ENCODE measurements at places on chromosomes 16 and 17. TPM values are rescaled to one million over a fixed set of nuclear protein-coding genes. Genes with fewer than 3 reads are reported as not detected.

- DNase-seq, result no peak
- no peaks in the 10 kb centered on the region for H3K4me1 ChIP-seq
- H3K4me3 ChIP-seq, result no peak overlapping the region
- H3K27me3 ChIP-seq, result no peaks in the 10 kb centered on the region
Measured at GRCh38 chr16:35743101-35743692, 2283.8 kb downstream of the TP53TG3F start.

KCNG4 gene
- not detected for total RNA-seq

DNA sequence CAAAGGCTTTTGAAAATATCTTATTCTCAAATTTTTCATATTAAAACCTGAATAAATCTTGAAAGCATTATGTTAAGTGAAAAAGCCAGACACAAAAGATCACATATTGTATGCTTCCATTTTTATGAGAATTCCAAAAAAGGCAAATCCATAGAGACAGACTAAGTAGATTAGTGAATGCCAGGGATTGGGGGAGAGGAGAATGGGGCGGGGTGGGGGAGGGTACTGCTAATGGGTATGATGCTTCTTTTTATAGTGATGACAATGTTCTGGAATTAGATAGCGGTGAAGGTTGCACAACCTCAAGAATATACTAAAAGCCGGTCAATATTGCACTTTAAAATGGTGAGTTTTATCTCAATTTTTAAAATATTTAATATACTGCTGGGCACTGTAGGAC is 44.0 kb downstream of the XPO6 start:
- H3K36me3 ChIP-seq, result peaks cover 48% of the 10 kb centered on the region
- no peaks in the 10 kb centered on the region for H3K27me3 ChIP-seq
- H3K4me3 ChIP-seq, result no peak overlapping the region
- DNase-seq, result no peak
- no peak overlapping the region for H3K27ac ChIP-seq

DNA sequence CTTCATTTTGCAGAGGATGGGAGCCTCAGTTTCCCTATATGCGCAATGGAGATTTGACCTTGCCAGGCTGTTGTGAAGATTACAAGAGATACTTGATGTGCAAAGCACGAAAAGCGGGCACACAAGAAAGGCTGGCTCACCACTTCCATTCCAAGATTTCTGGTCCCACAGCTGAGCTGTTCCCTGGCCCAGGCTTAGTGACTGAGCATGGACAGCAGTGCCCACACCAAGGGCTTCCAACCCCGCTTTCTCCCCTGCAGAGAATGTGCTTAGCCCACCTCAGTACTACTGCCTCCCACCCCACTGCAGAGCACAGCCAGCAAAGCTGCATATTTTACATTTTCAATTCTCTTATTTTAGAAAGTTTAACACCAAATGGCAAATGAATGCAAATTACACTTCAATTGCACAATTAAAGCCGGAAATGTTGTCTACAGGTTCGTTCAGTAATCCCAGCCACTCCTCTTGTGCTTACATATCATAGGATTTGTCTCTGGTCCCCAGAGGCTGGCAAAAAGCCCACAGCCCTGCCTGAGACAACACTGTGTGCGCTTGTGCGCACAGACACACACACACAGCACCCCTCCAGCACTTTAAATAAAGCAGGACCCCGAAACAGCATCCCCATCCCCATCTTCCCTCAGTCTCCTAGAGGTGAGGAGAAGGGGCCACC is 51.8 kb downstream of the VAC14 start:
- no peak for DNase-seq

PGP gene
- 26.5 TPM for total RNA-seq

C1QTNF1 gene
- not detected for total RNA-seq

DNA sequence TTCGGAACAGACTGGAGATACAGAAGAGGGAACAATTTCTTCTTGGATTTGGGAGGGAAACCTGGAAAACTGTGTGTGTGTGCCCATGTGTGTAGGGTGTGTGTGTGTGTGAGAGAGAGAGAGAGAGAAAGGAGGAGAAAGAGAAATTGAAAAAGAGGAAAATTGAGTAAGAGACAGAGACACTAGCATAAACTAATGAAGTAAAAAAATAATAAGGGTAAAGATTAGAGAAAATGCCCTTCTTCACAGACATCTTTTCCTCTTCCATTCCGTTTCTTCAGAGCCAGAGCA is 13.9 kb upstream of the HOXB2 start:
- H3K4me3 ChIP-seq, result no peak overlapping the region
- peaks cover 12% of the 10 kb centered on the region for H3K4me1 ChIP-seq
- H3K27me3 ChIP-seq, result no peaks in the 10 kb centered on the region

DNA sequence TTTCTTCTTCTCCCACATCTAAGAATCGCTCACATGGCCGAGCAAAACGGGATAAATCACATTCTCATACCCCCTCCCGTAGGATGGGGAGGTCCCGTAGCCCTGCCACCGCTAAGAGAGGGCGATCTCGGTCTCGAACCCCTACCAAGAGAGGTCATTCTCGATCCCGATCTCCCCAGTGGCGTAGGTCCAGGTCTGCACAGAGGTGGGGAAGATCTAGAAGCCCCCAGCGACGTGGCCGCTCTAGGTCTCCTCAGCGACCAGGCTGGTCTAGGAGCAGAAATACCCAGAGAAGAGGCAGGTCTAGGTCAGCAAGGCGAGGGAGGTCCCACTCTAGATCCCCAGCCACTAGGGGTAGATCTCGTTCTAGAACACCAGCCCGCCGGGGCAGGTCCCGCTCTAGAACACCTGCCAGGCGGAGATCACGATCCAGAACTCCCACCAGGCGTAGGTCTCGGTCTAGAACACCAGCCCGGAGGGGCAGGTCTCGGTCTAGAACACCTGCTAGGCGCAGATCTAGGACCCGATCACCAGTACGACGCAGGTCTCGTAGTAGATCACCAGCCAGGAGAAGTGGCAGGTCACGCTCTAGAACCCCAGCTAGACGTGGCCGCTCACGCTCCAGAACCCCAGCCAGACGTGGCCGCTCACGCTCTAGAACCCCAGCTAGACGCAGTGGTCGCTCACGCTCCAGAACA is 9.6 kb downstream of the SRRM2 start:
- no peak for DNase-seq
- no peak overlapping the region for H3K4me3 ChIP-seq
- H3K27me3 ChIP-seq, result no peaks in the 10 kb centered on the region
- peaks cover 8% of the 10 kb centered on the region for H3K4me1 ChIP-seq
- no peak overlapping the region for H3K27ac ChIP-seq

DPEP3 gene
- 1.2 TPM for total RNA-seq

ACSM5 gene
- not detected for total RNA-seq

DNA sequence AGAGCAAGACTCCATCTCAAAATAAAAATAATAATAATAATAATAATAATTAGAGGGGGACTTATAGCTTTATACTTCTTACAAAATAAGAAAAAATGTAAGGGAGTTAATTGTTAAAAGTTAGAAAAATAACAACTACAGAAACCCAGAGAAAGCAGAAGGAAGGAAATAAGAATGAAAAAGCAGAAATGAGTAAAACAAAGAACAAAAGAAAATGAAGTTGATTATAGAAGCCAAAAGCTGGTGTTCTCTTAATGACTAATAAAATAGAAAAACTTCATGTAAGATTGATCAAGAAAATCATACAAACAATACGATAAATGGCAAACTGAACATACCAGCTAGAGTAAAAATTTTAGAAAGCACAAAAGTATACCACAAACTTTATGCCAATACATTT is 6.8 kb upstream of the NSMCE1 start:
- H3K27me3 ChIP-seq, result no peaks in the 10 kb centered on the region
- peaks cover 6% of the 10 kb centered on the region for H3K4me1 ChIP-seq
- H3K27ac ChIP-seq, result no peak overlapping the region
- no peak overlapping the region for H3K4me3 ChIP-seq

KRTAP4-5 gene
- not detected for total RNA-seq

KIF2B gene
- not detected for total RNA-seq

DNA sequence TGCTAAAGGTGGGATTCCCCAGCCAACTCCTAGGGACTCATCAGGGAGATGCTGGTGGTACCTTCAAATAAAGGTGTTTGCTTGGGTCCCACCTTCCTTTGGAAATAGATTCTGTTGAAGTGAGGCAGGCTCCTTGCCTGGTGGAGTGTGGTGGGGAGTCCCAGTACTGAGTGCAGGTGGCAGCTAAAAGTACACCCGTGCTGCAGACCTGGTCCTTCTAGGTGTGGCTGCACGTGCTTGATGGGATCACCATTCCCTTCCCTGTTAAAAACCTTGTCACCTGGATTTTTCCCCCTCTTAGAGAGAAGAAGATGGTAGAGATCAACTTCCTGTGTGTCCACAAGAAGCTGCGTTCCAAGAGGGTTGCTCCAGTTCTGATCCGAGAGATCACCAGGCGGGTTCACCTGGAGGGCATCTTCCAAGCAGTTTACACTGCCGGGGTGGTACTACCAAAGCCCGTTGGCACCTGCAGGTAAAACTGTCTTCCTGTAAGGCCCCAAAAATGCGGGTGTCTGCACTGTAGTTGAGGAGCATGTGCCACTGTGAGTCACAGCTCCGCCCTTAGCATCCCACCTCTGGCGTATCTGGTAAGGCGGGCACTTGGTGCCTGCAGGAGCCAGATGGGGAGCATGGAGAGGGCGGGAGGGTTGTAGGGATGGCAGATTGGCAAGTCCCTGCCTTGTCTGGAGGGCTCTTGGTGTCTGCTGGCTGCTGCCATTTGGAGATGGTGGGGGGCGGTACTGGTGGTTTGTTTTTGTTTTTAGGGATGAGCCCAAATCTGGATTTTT is 34.0 kb downstream of the PLCD3 start:
- no peaks in the 10 kb centered on the region for H3K27me3 ChIP-seq
- H3K36me3 ChIP-seq, result peaks cover 71% of the 10 kb centered on the region
- H3K4me3 ChIP-seq, result no peak overlapping the region

CCL4L2 gene
- total RNA-seq, result 1.1 TPM

ASGR1 gene
- not detected for total RNA-seq

Measured in CD4-positive, alpha-beta memory T cell (primary cell).